ENCODE measurements at places on chromosomes 2 and 18. TPM values are rescaled to one million over a fixed set of nuclear protein-coding genes. Genes with fewer than 3 reads are reported as not detected.

The CDK15 gene
- 0.49 TPM for total RNA-seq

The CCDC178 gene
- total RNA-seq = 0.81 TPM

The SALL3 gene
- total RNA-seq = not detected

The HTR2B gene
- 13.0 TPM for total RNA-seq

The XDH gene
- total RNA-seq = not detected

The GKN1 gene
- total RNA-seq = not detected

The TFPI gene
- total RNA-seq = 51.0 TPM

DNA sequence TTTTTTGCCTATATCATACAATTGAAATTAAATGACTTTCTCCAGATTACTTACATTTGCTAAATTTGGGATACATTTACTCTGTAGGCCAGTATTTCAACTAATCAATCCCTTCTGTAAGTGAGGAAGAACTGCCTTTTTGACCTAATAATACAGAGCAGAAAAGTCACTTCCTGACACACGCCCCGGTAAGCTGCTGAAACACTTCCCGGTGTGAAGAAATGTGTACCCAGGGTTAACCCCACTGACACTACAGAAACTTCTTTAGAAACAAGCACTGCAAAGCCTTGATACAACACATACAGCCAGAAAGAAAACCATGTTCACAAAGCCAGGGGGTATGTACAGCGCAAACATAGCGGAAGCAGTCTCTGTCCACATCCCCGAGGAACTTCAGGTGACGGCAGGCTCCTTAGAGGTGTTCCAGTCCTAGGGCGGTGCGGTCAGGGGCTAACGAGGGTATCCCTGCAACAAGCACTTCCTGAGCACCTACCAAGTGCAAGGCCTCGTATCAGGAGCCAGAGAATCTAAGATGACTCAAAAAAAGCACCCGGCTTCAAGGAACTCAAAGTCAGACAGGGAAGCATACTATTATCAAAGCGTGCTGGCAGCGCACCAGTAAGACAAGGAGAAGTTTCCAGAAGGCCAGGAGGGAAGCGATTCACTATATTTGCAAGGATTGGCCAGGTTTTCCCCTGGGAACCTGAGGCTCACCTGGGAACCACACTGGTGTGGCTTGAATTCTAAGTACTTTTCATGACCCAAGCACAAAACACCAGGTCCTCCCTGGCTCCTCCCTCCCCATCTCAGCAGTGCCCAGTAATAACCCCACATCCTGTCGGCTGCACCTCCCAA, 46.6 kb downstream of the ZNF516 start:
- DNase-seq = peak; percentile 59

DNA sequence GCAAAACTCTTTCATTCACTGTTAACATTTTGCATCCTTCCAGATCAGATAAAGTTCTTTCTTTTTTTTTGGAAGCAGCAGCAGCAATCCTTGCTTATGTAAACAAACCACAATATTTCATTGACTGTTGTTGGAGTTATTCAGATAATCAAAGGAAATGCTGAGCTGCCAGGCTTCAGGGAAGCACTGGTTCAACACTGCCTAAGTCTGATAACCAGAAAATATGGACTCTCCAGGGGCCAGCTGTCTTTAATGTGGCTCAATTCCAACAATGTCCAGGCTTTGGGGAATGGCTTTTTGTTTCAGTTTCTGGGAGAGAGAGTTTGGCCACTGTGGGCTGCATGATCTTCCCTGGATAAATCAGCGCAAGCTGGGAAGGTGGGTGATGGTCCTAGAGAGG, 354.3 kb downstream of the AKAIN1 start:
- no peak for DNase-seq

- peak; percentile 87 for DNase-seq
Measured at GRCh38 chr2:160407393-160408172, 86.0 kb downstream of the RBMS1 start.

DNA sequence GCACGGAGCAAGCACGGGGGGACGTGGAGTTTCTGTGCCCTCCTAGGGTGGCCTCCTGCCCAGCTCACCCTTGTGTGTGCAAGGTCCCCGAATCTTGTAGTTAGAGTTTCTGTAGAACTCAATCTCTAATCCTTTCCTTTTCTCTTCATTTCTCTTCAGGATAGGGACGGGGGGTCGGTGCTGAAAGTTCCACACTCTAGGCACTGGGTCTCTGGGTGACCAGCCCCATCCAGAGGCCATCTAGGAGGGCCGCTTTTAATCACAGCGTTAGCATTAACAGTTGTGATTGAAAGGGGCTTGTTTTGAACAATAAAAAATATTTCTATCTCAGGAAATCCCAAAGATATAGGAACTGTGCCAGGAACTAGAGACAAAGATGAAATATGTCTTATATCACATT, 10.5 kb downstream of the SOCS6 start:
- no peak for DNase-seq

DNA sequence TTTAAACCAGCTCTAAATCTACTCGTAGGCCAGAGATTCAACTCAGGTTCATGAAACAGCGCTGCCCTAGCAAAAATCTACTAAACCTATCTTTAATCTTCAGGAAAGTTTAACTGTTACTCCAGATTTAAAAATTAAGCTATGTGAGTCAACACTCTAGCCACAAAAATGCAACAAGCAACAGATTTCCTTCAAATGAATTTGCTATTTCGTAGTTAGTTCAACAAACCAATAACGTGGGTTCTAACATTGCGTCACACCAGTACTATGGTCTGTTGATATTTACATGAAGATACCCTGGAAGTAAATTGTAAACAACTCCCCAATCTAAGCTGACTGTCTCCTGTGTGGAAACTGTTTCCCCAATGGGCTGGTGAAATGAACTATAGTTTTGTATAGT, 71.2 kb downstream of the FIGN start:
- no peak for DNase-seq

DNA sequence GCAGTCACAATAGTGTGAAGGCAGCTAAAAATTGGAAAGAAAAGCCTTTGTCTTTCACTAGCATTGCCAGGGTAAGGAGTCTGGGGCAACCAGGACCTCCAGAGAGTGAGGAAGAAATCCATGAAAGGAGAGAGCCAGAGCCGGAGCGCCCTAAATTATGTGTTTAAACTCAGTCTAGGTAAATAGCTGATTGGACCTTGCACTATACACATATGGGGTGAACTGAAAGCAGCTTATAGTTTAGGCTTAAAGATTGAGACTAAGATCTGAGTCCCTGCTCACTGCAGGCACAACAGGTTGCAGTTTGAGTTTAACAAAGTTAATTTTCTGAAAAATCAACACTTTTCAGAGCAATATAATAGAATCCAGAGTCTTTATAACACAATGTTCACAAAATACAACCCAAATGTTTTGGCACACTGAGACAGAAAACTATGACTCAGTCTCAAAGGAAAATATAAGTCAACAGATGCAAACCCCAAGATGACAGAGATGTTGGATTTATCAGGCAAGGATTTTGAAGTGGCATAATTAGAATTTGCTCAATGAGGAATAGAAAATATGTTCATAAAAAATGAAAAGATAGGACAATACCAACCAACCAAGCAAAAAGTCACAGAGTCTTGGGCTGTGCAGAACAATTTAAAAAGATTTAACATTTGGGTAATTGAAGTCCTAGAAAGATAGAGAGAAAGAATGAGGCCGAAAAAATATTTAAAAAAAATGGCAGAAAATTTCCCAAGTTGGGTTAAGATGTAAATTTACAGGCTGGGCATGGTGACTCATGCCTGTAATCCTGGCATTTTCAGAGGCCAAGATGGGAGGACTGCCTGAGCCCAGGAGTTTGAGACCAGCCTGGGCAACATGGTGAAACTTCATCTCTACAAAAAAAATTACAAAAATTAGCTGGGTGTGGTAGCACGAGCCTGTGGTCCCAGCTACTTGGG, 39.6 kb downstream of the DOK1 start:
- no peak for DNase-seq

DNA sequence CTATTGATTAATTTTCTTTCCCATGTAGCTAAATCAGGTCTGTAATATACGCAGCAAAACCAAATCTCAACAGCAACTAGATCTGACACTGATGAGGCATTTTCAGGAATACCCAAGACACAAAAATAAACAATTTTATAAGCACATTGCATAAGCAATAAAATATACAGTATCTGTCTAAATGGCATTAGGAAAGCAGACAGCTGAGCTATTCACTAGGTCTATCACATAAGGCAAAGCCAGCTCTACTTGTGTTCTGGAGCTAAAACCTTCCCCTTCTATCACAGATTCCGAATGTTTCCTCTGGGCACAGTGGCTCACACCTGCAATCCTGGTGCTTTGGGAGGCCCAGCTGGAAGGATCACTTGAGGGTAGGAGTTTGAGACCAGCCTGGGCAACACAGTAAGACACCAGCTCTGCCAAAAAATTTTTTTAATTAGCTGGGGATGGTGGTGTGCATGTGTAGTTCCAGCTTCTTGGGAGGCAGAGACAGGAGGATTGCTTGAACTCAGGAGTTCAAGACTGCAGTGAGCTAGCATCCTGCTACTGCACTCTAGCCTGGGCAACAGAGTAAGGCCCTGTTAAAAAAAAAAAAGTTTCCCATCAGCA, 21.1 kb downstream of the PTPN2 start:
- DNase-seq = no peak

DNA sequence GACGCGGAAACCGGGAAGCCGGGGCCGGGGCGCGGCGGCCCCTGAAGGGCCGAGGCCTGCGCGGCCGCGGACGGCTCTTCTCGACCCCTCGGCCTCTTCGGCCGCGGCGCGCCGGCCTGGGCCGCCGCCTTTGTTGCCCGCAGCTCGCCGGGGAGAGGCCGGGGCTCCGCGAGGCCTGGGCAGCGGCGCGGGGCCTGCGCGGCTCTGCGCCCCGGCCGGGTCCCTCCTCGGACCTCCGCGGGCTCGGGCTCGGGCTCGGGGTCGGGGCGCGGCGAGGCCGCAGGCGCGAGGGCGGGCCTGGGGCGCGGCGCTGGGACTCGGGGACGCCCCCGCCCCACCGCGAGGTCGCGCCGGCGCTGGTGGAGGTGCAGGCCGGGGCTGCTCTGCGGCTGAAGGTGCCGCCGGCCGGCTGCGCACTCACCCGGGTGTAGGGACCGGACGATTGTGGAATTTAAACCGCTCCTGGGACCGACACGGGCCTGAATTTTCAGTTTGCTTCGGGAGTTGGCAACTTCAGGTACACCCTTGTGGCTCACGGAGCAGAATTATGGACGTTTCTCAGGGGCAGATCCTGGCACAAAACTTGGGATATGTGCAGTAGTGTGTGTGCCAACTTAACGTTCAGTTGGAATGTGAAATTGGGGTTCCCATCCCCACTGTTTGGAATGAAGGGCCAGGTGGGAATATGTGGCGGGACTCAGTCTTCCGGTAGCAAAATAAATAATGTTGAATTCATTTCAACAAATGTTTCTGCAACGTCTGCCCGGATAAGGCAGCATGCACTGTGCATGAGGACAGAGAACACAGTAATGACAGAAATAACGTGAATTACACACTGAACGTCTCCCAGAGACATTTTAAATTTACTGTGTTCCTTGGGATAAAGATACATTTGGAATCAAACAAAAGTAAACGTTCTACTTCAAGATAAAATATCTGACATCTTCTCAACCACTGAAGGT, 787 bp downstream of the SOCS6 start:
- no peak for DNase-seq

- DNase-seq = no peak
Measured at GRCh38 chr2:223043164-223043941, 8.6 kb upstream of the KCNE4 start.

DNA sequence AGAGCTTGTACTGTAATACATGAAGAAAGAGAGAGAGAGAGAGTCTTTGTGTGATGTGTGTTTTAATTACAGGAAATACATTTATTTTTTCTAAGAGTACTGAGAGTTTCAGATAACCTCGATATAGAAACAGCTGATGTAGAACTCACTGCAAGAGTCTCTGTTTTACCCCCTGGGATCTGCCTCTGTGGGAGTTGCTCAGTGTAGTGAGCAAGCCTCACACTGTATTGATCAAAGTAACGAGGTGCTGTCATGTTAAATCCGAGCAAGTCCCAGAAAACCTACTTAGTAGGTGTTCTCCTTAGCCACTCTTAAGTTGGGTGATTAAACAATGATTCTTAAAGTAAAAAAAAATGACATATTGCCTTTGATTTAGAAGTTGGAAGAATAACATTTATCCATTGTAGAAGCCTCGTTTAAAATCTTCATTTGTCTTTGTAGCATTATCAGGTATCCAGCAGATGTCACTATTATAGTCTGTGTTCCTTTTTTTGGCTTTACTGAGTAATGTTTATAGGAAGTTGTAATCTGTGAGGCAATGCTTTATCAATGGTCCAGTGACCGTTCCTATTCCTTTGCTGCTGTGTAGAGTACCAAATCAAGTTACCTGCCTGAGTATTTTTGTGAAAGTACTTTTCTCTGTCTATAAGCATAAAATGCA, 219.0 kb downstream of the MYO3B start:
- no peak for DNase-seq

GRCh38 chr2:241722896-241723454, 11.5 kb upstream of the D2HGDH start:
- DNase-seq = no peak

DNA sequence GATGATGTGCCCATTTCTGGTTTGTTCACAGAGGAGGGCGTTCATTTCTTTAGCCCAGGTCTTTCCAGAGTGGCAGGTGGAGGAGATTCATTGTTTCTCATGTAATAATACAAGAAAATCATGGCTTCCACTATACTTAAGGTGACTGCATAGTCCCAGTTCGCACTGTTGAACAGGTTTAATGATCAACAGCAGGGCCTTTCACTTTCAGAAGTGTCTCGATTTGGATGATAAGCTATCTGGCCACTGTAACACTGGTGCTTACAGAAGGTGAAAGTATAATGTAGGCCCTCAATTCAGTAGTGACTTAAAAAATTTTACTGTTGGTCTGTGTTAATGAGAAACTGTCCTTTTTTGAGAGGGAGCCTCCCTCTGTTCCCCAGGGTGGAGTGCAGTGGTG, 1.4 kb downstream of the RMC1 start:
- DNase-seq = no peak

Data from sigmoid colon (tissue), 7 donors.